Caco-2 (cell line): ENCODE measurements at places on chromosomes 5 and 9. TPM values are rescaled to one million over a fixed set of nuclear protein-coding genes. Genes with fewer than 3 reads are reported as not detected.

The IFNB1 gene
- total RNA-seq, result not detected in 2 replicates

The EIF4E1B gene
- total RNA-seq, result not detected in 2 replicates

DNA sequence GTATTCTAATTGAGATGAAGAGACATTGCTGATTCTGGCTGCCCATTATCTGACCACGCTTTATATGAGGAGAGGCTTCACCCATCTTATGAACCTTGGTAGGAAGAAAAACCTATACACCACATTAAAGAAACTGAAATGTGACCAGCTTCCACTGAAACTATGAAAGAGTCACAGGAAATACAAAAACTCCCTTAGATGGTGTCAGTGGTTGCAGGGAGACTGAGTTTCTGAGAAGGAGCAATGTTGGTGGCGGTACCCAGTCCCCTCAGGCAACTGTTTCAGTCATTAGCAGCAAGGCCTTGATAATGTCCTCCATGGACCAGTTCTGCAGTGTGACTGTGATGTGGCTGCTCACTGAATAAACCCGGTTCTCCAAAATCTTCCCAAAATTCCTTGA lies 110.5 kb upstream of the FTMT start:
- H3K36me3 ChIP-seq, result no peaks in the 10 kb centered on the region
- no peak for DNase-seq
- H3K4me3 ChIP-seq, result no peak overlapping the region
- no peak overlapping the region for H3K27ac ChIP-seq

GRCh38 chr5:162160401-162160800 lies 92.8 kb downstream of the GABRG2 start:
- DNase-seq, result no peak
- H3K36me3 ChIP-seq, result no peaks in the 10 kb centered on the region
- no peaks in the 10 kb centered on the region for H3K27me3 ChIP-seq

DNA sequence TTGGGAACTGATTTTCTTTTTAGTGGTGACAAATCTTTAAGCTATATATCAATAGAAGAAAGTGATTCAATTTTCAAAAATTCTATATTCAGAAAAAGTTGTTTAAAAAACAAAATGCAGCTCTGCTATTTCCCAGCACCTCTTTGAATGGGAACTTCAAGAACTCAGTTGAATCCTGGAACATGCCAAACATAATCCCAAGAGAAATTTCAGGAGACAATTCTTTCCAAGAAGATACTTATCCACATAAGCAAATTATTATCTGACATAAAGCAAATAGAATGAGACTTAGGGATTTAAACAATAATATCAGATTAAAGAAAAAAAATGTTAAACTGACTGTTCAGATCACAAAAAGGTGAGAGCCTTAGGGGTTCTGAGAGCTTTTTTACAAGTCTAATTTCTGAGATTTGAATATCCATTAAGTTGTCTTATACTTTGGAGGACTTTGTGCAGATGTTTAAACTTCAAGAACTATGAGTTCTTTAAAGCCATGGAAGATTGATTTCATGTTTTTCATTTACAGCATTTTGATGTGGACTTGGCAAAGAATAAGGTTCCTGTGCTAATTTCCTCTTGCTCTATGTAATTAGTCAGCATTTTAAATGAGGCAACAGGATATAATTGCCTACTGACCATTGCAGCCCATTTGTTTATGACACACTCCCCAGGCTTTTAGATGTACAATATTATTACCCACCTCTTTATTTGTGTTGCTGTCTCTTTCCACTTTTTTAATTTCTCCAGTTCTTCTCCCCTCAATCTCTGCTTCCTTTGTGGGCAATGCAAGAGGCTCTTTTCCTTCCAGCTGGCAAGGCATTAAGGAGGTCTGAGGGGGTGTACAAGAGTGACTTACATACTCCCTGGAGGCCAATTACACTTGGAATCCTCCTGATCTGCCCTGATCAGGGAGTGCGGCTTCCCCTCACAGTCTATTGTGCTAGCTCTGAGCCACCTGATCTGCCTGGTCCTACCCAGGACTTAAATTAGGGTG lies 419.1 kb downstream of the NR2F1-AS1 start:
- H3K27me3 ChIP-seq, result no peaks in the 10 kb centered on the region
- H3K36me3 ChIP-seq, result no peaks in the 10 kb centered on the region
- no peak overlapping the region for H3K4me3 ChIP-seq
- H3K27ac ChIP-seq, result no peak overlapping the region
- no peaks in the 10 kb centered on the region for H3K4me1 ChIP-seq

DNA sequence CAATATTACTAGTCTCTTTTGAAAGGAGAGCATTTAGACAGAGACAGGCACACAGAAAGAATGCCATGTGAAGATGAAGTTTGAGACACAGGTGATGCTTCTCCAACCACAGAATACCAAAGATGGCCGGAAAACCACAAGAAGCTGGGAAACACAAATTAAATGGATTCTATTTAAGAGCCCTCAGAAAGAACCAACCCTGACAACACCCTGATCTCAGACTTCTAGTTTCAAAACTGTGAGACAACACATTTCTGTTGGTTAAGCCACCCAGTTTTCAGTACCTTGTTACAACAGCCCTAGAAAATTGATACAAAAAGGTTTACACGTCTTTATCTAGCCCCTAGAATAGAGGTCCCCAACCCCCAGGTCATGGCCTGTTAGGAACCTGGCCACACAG lies 79.8 kb upstream of the CCNG1 start:
- DNase-seq, result no peak
- H3K27ac ChIP-seq, result no peak overlapping the region
- H3K36me3 ChIP-seq, result no peaks in the 10 kb centered on the region
- no peaks in the 10 kb centered on the region for H3K27me3 ChIP-seq
- peaks cover 4% of the 10 kb centered on the region for H3K4me1 ChIP-seq

- no peak overlapping the region for H3K4me3 ChIP-seq
- DNase-seq, result no peak
- no peaks in the 10 kb centered on the region for H3K36me3 ChIP-seq
- peaks cover 14% of the 10 kb centered on the region for H3K4me1 ChIP-seq
- no peaks in the 10 kb centered on the region for H3K27me3 ChIP-seq
These were observed 615.5 kb upstream of the CHD1 start for GRCh38 chr5:99544356-99544755.

GRCh38 chr5:75843319-75843718 lies 126.1 kb upstream of the POC5 start:
- no peak for DNase-seq
- H3K36me3 ChIP-seq, result no peaks in the 10 kb centered on the region
- H3K27ac ChIP-seq, result no peak overlapping the region
- no peaks in the 10 kb centered on the region for H3K4me1 ChIP-seq
- no peak overlapping the region for H3K4me3 ChIP-seq

DNA sequence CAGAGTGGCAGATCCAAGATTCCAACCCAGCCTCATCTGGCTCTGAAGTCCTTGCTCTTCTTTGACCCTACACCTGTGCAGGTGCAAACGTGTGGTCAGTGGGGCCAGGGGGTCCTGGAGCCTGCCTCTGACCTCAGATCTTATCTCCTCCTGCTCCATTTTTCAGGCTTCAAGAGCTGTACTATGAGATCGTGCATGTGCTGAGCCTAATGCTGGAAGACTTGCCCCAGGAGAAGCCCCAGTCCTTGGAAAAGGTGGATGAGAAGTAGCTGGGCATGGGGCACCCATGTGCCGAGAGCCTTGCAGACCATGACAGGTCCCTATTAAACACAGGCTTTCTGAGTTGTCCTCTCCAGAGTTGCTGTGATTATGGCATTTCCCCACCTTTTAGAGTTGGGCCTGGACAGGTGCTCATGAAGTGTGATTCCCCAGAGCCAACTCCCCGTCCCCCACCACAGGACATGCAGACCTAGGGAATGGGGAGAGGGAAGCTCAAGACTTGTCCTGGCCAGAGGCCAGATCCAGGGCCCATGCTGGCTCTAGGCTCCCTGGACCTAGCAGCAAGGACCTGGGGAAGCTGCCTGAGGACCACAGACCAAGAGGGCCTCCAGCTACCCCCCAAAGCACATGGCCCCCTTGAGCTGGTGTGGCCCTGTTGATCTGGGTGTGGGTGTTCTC lies 22.5 kb downstream of the PITX1 start:
- no peak overlapping the region for H3K4me3 ChIP-seq
- H3K27ac ChIP-seq, result no peak overlapping the region
- no peak for DNase-seq
- H3K27me3 ChIP-seq, result no peaks in the 10 kb centered on the region
- H3K36me3 ChIP-seq, result no peaks in the 10 kb centered on the region; the same call in 1 of the 2 replicates
- peaks cover 4% of the 10 kb centered on the region; the same call in 1 of the 2 replicates for H3K4me1 ChIP-seq

The CDH9 gene
- total RNA-seq, result not detected in 2 replicates

- no peaks in the 10 kb centered on the region for H3K27me3 ChIP-seq
- DNase-seq, result no peak
- no peak overlapping the region for H3K4me3 ChIP-seq
- no peak overlapping the region for H3K27ac ChIP-seq
- H3K4me1 ChIP-seq, result peaks cover 6% of the 10 kb centered on the region; the same call in 1 of the 2 replicates
These were observed 3.9 kb upstream of the NEURL1B start for GRCh38 chr5:172637110-172637580.

- H3K36me3 ChIP-seq, result no peaks in the 10 kb centered on the region
- no peaks in the 10 kb centered on the region for H3K4me1 ChIP-seq
- DNase-seq, result no peak
- H3K27me3 ChIP-seq, result no peaks in the 10 kb centered on the region; the same call in 1 of the 2 replicates
- no peak overlapping the region for H3K4me3 ChIP-seq
- no peak overlapping the region for H3K27ac ChIP-seq
These were observed 106.6 kb upstream of the PJA2 start for GRCh38 chr5:109516390-109516789.

- H3K36me3 ChIP-seq, result no peaks in the 10 kb centered on the region
- DNase-seq, result no peak
- H3K4me3 ChIP-seq, result no peak overlapping the region
- peaks cover 14% of the 10 kb centered on the region for H3K4me1 ChIP-seq
- H3K27ac ChIP-seq, result no peak overlapping the region
These were observed 14.0 kb downstream of the GGTA1 start for GRCh38 chr9:121485623-121486022.

GRCh38 chr5:172945151-172945550 lies 14.1 kb upstream of the RPL26L1 start:
- H3K4me1 ChIP-seq, result no peaks in the 10 kb centered on the region
- no peak overlapping the region for H3K4me3 ChIP-seq
- H3K36me3 ChIP-seq, result peaks cover 2% of the 10 kb centered on the region

DNA sequence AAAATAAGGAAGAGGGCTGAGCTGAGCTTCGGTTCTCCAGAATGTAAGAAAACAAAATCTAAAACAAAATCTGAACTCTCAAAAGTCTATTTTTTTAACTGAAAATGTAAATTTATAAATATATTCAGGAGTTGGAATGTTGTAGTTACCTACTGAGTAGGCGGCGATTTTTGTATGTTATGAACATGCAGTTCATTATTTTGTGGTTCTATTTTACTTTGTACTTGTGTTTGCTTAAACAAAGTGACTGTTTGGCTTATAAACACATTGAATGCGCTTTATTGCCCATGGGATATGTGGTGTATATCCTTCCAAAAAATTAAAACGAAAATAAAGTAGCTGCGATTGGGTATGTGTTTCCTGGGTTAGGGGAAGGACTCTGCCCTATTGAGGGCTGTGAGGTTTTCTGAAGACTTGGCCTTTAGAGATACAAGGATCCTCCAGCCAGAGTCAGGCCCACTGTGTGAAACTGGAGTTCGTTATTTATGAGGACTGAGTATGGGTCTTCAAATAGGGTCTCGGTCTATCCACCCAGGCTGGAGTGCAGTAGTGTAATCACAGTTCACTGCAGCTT lies 3.8 kb downstream of the EGR1 start:
- no peak for DNase-seq
- H3K4me3 ChIP-seq, result no peak overlapping the region
- H3K27me3 ChIP-seq, result no peaks in the 10 kb centered on the region

GRCh38 chr9:99113414-99114048 lies 8.6 kb downstream of the TGFBR1 start:
- no peak overlapping the region for H3K27ac ChIP-seq
- H3K4me1 ChIP-seq, result no peaks in the 10 kb centered on the region
- H3K4me3 ChIP-seq, result no peak overlapping the region

GRCh38 chr9:131521822-131522221 lies 9.2 kb downstream of the UCK1 start:
- H3K4me3 ChIP-seq, result no peak overlapping the region
- H3K36me3 ChIP-seq, result peaks cover 5% of the 10 kb centered on the region
- H3K27me3 ChIP-seq, result no peaks in the 10 kb centered on the region
- no peak overlapping the region for H3K27ac ChIP-seq
- H3K4me1 ChIP-seq, result no peaks in the 10 kb centered on the region

DNA sequence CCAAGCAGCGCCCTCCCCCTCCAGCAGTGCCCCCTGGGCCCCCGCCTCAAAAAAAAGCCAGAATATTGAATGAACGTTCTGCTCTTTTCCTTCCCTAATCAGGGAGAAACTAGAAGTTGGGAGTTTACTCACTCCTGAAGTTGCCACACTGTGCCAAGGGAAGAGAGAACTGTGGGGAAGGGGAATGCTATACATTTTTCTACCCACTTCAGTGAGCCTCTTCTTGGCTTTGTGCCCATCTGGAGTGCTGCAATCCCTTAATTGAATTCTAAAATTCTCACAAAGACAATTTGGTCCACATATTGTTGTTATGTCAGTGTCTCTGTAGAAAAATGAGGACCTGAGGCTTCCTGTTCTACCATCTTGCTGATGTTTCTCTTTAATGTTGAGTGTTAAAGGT lies 443.7 kb downstream of the DIRAS2 start:
- DNase-seq, result no peak
- no peaks in the 10 kb centered on the region for H3K36me3 ChIP-seq
- H3K27me3 ChIP-seq, result no peaks in the 10 kb centered on the region
- H3K27ac ChIP-seq, result no peak overlapping the region
- H3K4me3 ChIP-seq, result no peak overlapping the region
- no peaks in the 10 kb centered on the region for H3K4me1 ChIP-seq

GRCh38 chr9:121736934-121737462 lies 85.6 kb downstream of the DAB2IP start:
- H3K27me3 ChIP-seq, result no peaks in the 10 kb centered on the region
- peak overlapping the region; percentile 44 for H3K4me3 ChIP-seq
- H3K4me1 ChIP-seq, result peaks cover 36% of the 10 kb centered on the region
- peak overlapping the region; percentile 68 for H3K27ac ChIP-seq

The ACTBL2 gene
- not detected in 2 replicates for total RNA-seq

GRCh38 chr9:137316012-137316981 lies 14.2 kb upstream of the NRARP start:
- no peak overlapping the region for H3K27ac ChIP-seq
- peak; percentile 66 for DNase-seq
- H3K27me3 ChIP-seq, result no peaks in the 10 kb centered on the region

- no peaks in the 10 kb centered on the region for H3K27me3 ChIP-seq
- no peak overlapping the region for H3K27ac ChIP-seq
- no peak overlapping the region for H3K4me3 ChIP-seq
- peak; percentile 86 for DNase-seq
- H3K36me3 ChIP-seq, result no peaks in the 10 kb centered on the region
These were observed 5.4 kb upstream of the HBEGF start for GRCh38 chr5:140351609-140352334.

GRCh38 chr5:1124205-1125029 lies 12.6 kb upstream of the SLC12A7 start:
- H3K4me1 ChIP-seq, result peaks cover 28% of the 10 kb centered on the region
- DNase-seq, result no peak
- H3K27me3 ChIP-seq, result no peaks in the 10 kb centered on the region
- H3K27ac ChIP-seq, result peak overlapping the region; percentile 69

- no peaks in the 10 kb centered on the region for H3K27me3 ChIP-seq
- DNase-seq, result no peak
These were observed 201.9 kb downstream of the ZNF608 start for GRCh38 chr5:124544366-124545055.

DNA sequence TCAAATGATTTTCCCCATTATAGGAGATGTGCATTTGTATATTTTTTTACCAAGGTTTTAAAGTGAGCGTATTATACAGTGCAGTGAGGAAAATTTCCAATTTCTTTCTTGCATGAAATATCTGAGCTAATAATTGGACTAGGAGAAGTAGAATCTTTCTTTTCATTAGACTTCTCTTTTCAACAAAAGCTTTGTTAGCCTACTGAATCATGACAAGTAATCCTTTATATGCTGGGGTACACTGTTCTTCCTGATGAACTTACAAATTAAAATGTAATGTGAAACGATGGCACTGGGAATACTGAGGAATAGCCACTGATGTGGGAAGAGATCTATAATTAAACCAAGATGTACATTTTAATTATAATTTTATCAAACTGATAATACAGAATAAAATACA lies 829.6 kb downstream of the PTPRD start:
- no peaks in the 10 kb centered on the region for H3K27me3 ChIP-seq
- H3K4me1 ChIP-seq, result no peaks in the 10 kb centered on the region
- no peak for DNase-seq
- H3K27ac ChIP-seq, result no peak overlapping the region
